COR-L47 (cell line): ENCODE measurements at places on chromosomes 5 and 9.

- DNase-seq: no peak
Measured at GRCh38 chr5:55600086-55600485, 65.3 kb upstream of the PLPP1 start.

DNA sequence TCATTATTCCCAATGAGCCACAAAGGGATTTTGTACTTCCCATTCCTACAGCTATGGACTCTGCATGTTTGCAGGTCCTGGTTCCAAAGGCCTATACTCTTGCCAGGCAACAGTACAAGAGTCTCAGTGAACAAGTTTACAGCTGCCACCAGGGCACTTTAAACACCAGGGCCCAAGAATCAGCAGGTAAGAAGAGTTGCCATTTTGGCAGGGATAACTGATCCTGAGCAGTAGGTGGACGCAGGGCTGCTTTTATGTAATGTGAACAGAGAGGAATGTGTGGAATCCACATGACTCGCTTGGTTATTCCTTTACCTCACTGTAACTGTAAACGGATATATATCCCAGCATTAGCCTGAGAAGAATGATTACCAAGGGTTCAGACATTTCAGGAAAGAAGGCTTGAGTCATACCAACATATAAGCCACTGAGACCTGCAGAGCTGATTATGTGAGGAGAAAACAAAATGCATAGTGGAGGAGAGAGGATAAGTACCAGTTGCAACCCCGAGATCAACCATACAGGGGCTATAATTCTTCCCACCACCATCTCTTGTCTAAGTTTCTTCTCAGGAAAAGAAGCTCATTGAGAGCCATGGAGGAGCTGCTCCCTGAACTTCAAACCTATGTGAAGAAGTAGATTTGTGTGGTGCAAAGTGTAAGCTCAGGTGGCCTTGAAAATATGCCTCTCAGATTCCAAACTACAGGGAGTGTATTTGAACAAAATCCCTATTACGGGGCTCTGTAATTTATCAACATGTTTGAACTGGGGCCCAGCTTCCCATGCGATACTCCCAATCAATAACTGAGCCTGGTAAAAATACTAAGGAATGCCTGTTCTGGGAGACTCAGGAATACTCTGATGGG lies 24.6 kb downstream of the RAPGEF6 start:
- no peak for DNase-seq

- DNase-seq: no peak
Measured at GRCh38 chr5:76402251-76402885, 717 bp upstream of the IQGAP2 start.

DNA sequence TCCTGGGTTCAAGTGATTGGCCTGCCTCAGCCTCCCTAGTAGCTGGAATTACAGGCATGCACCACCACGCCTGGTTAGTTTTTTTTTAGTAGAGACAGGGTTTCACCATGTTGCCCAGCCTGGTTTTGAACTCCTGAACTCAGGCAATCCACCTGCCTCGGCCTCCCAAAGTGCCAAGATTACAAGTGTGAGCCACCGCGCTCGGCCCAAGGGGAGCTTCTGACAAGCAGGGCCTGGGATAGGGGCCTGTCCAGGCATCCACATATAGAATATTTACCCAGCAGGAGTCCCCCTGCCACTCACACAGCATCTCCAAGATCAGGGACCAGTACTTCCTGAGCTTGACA lies 10.1 kb downstream of the IRF1 start:
- DNase-seq: no peak

DNA sequence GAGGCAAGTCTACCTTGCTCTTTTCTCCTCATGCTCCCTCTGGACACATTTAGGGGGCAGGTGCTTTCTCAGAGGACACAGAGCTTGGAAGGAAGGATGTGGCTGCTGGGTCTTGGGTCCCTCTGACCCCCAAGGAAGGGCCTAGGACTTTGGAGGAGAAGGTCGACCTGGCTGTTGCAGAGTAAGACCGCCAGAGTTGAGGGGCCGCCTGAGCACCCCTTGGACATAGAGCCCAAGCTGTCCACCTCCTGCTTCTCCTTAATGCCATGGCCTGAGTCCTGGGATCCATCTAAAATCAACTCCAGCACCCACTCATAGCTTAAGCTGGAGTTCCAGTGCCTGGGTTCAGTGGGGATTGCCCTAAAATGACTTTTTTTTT lies 20.6 kb downstream of the LAMC3 start:
- no peak for DNase-seq

DNA sequence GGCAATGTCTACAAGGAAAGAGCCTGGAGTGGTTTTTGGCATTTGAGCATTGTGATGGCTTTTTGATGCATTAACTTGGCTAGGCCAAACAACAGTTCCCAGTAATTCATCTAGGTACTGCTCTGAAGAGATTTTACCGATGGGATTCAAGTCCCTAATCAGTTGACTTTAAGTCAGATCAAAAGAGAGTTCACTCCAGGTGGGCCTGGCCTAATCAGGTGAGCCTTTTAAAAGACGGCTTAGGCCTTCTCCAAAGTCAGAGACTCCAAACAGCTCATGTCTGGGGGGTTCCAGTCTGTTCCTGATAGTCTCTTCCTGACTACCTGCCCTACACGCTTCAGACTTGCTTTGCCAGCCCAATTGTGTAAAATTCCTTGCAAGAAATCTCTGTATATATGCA lies 53.7 kb downstream of the RIGI start:
- DNase-seq: no peak

DNA sequence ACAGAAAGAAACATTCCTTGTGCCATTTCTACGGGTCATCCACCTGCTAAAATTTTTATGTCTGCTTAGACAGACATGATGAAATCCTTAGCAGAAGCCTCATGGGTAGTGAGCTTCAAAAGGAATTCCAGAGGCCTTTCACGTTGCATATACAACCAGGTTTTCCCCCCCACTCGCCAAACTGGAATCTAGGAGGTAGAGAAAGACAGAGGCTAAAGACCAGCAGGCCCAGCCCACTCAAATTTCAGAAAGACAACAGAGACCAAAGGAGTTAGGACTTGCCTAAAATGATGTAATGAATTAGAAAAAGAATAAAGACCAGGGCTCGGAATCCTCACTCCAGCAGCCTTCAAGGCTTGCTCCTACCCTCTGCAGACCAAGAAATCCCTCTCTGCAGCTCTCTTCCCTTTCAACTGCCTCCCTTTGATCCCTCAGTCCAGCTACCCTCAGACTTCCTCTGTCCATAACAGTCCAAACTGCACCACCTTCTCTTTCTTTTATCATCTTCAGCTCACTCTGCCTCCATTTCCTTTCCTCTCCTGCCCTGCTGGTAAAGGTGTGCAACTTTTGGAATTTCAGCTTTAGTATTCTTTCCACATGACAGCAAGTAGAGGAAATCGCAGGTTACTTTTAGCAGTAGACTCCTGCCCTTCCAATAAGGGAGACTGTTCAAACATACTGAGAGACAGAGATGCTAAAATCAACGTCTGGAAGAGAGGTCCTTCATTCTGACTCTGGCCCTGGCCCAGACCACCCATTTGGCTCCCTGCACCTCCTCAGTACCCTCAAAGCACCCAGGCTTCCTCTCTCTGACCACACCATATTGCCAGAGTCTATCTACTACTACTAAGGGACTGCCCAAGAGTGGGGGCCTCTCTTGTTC lies 8.9 kb downstream of the B4GALT1 start:
- no peak for DNase-seq

GRCh38 chr5:81161012-81161601 lies 72.0 kb upstream of the CKMT2 start:
- no peak for DNase-seq

GRCh38 chr9:121185178-121185745 lies 16.4 kb downstream of the RAB14 start:
- no peak for DNase-seq

- DNase-seq: peak; percentile 15
Measured at GRCh38 chr9:102587281-102587680, 407.9 kb upstream of the CYLC2 start.

DNA sequence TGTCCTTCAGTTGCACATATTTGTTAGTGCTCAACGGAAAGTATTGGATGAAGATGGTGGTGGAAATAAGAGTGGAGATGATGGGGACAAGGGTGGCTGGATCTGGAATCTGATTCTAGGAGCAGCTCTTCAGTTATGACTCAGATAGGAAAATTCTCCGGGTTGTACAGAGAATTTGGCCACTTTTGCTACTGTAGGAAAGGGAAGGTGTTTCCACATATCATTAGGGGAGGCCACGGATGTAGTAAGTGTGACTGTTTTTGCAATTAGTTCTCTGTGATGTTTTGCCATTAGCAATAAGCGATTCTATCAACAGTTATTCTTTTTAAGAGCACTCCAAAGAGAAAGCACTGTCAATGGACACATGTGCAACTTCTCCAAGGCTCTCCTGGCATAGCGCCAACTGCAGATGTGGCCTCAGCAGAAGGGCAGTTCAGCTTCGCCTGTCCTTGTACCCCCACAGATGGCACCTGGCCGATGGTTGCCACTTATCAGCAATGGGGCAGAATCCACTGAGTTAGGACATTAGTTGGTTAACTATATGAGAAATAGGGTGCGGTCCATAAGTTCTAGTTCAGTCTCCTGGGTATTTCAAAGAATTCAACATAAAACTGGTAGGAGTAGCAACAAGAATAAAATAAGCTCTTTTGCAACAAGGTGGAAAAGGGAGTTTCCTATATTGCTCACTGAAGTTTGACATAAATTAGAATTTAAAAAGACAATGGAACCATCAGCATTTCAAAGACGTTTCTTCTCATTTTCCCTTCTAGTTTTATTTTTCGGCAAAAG lies 96.3 kb downstream of the ARSB start:
- no peak for DNase-seq

DNA sequence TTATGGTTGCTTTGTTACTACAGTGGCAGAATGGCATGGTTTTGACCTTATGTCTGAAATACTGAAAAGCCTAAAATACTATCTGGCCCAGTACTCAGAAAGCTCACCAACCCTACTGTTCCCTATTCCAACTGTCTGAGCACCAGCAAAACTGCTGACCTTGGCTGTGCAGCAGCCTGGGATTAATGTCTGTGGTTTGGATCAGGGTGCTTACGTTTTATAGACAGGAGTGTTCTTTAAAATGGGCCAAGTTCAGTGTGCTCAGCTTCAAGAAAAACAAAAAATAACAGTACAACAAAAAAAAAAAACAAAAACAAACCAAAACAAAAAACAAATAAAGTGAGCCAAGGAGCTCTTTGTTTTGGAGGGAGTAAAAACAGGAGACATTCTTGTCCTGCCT lies 36.4 kb downstream of the SLC28A3 start:
- no peak for DNase-seq

GRCh38 chr5:74672215-74672877 lies 12.7 kb upstream of the HEXB start:
- DNase-seq: no peak

DNA sequence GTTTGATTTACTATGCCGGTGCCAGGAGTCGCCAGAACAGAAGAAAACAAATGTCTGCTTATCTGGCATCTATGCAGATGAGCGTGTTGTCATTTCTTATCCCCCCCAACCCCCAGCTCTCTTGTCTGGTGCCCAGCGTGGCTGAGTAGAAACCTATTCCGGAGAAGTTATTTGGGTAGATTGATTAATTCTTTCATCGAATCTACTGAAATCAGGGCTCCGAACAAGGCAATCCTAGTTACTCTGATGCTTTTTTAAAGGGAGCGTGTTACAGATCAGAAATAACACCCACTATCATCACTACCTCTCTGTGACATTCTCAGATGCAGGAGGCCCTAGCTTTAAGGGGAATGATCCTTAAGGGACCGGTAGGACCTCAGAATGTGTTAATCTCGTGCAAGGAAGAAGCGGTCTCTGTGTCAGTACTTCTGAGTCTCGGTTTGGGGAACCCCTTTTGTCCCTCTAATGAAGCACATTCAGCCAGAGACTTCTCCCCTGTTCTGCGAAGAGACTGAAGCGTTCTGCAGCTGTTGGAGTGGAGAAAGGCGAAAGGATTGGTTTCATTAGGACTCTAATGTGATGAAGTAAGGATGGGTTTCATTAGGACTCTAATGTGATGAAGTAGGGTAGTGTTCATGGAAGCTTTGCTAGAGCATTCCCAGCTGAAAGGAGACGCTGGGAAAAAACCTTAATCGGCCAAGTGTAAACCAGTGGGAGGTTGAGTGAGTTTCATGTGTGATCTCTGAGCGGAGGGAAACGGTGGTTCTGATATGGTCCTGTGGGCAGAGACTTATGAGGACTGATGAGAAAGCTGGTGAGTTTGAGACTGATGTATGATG lies 1.5 kb downstream of the PIP5K1B start:
- no peak for DNase-seq

DNA sequence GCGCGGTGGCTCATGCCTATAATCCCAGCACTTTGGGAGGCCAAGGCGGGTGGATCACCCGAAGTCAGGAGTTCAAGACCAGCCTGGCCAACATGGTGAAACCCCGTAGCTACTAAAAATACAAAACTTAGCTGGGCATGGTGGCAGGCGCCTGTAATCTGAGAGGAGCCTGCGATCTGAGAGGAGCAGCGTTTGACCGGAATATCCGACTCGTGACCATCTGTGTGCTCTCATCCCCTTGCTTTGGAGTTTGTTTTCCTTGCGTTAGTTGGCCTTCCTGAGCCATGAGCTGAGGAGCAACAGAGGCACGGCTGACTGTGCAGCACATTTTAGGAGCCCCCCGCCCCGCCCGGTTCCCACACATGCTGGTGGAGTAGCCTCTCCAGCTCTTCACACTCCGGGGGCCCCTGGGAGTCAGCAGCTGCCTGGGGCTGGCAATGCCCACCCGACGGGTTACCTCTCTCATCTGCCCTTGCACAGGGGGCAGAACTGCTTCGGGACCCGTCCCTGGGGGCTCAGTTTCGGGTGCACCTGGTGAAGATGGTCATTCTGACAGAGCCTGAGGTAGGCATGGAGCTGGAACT lies 3.0 kb downstream of the ADAMTS13 start:
- no peak for DNase-seq

DNA sequence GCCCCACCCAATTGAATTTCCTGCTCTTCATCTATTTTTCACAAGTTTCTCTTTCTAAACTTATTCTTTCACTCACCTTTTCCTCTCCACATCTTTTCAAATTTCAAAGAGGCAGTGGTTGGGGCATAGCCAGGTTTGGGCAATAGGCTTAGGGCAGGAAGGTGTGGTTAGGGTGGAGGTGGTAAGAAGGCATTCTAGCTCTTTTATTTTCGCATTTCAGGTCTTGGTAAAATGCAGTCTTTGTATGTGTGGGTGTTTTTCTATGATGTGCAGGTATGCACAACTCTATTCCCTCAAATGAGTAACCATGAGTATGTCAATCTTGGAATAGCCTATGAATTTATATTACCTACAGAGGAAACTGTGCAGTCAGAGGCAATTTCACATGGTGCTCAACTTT lies 129.8 kb upstream of the IFNE start:
- DNase-seq: no peak

GRCh38 chr5:58122848-58123392 lies 337.0 kb downstream of the PLK2 start:
- DNase-seq: no peak

DNA sequence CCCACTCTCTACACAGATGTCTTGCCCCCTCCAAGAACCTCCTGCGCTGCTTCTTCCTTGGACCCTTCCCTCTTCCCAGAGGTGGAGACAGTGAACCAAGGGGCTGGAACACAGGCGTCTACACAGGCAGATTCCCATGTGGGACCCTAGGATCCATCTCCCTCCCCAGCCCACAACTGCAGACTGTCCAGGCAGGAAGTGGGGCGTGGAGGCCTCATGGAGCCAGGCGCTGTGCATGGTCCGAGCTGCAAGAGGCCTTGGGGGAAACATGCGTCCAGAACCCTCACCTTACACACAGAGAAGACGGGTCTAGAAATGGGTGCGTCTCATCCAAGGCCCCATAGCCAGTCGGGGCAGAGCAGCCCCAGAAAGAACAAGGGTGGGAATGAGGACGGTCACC lies 117.5 kb downstream of the VAV2 start:
- DNase-seq: no peak

GRCh38 chr9:134637241-134637640 lies 4.4 kb upstream of the COL5A1 start:
- no peak for DNase-seq
